GM04503 (cell line): ENCODE measurements at places on chromosomes 6 and 20.

- DNase-seq, result no peak
Observed at GRCh38 chr6:6824381-6824780, 235.9 kb downstream of the LY86 start.

- peak; percentile 3 for DNase-seq
Observed at GRCh38 chr6:20946022-20946421, 411.8 kb downstream of the CDKAL1 start.

DNA sequence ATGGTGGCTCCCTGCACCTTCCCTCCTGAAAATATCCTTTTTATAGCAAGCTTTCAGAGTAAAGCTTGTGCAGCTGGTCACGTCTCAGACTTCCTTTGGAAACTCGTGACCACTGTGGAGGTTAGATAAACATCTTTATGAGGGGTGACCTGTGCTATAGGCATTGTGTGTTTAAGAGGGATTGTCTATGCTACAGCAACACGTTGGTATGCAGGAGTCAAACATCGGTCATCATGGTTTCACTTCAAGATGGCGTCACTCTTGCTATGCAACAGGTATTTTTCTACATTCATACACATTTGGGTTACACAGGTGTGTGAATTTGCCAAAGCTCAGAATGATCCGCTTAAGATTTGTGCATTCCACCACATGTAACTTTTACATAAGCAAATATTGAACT lies 14.6 kb upstream of the BLCAP start:
- no peak for DNase-seq

- DNase-seq, result no peak
Observed at GRCh38 chr6:34485321-34486060, 19.6 kb downstream of the PACSIN1 start.

- DNase-seq, result no peak
Observed at GRCh38 chr6:24568683-24569082, 73.9 kb downstream of the ALDH5A1 start.

- no peak for DNase-seq
Observed at GRCh38 chr6:49528571-49528970, 21.9 kb upstream of the C6orf141 start.

GRCh38 chr20:57133926-57134650 lies 132.4 kb downstream of the BMP7 start:
- no peak for DNase-seq

DNA sequence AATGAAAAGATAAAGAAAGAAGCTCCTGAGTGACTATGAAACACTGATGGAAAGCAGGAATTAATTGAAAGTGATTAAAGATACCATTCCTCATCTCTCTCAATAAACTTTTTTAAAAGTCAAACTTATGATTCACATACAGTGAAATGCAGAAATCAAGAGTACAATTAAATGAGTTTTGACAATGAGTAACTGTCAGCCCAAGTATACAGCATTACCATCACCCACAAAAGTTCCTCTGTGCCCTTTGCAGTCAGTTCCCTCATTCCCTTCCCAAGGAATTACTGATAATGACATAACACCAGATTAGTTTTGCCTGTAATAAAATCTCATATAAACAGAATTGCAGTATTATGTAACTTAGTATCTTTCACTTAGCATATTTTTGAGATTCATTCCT lies 44.5 kb downstream of the ATG5 start:
- no peak for DNase-seq

GRCh38 chr6:169921853-169922824 lies 170.7 kb downstream of the ERMARD start:
- no peak for DNase-seq

GRCh38 chr6:112482373-112482772 lies 135.2 kb downstream of the RFPL4B start:
- no peak for DNase-seq

DNA sequence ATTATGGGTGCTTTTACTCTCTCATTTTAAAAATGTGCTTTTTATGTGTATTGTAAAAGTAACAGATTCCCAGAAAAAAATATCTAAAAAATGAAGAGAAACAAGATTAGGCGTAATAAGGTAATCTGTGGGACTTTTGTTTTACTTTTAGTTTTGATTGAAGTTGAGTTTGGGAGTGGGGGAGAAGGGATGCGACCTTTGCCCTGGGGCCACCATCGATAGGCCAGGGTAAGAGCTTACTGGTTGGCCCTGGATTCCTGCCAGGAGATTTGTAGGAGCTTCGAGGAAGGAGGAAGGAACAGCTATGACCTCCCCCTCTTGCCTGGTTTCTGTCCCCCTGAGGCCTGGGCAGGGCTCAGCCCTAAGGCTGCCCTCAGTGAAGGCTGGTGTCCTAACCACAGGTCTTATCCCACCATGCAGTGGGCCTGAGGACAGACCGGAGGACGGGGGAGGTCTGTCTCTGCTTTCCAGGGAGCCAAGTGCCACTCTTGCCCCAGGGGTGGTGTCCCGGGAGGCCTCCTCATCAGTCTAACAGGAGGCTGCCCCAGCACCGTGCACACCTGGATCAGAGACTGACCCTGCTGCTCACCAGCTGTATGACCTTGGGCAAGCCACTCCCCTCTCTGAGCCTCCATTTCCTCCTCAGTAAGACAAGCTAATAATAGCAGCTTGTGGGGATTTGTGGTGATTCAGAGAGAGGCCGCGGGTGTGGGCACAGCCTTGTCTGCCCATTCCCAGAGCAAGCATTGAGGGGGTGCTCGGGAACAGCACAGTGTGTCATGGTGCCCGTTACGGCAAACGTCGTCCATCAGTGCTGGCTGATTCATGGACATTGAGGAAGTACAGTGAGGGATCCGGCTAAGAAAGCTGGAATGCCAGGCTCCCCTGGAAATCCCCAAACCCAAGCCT lies 21.2 kb downstream of the TGM2 start:
- peak; percentile 52 for DNase-seq

DNA sequence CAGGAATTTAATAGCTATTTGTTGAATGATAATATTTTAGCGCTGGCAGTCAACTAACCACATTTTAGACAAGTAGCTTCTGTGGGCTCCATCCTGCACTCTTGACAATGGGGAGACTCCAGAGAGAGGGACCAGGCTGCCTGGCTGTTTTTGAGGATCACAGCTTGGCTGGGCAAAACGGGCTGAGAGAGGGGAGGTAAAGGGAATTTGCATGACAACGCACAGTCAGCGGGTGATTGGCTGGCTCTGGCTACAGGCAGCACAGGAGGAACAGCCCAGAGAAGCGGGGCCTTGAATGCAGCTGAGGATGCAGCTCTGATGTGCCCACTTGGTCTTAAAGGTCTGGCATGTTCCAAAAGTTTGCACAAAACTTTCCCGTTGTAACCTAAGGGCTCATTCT lies 41.2 kb downstream of the LRFN2 start:
- DNase-seq, result no peak

GRCh38 chr20:20360464-20360863 lies 7.4 kb upstream of the INSM1 start:
- peak; percentile 14 for DNase-seq

DNA sequence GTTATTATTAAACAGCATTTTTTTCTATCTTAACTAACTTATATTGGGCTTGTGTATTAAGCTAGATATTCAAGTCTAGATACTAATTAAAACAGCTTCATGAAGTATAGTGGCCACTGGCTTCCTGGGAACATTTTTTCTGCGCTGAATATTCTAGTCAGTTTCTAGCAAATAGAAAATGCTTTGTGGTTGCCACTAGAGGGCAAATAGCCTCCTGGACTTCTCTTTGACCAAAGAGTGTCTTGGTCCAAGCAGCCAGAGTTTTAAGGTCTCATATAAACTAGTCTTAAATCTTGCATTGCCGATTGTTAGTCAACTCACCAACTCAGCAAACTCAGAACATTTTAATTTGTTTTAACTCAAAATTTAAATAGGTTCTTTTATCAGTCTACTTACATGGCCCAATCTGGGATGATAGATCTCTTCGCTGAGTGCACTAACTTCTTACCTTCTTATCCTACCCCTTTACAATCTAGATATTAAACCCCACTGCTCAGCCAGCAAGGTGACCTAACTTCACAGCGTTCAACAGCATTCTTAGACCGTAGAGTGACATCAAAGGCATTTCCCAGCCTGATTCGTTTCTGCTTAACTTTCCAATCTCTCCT lies 24.6 kb upstream of the ID4 start:
- no peak for DNase-seq

GRCh38 chr20:39676857-39677391 lies 714.8 kb downstream of the DHX35 start:
- DNase-seq, result no peak
